Liver (tissue), 10 donors: ENCODE measurements at places on chromosomes 2 and 18.

DNA sequence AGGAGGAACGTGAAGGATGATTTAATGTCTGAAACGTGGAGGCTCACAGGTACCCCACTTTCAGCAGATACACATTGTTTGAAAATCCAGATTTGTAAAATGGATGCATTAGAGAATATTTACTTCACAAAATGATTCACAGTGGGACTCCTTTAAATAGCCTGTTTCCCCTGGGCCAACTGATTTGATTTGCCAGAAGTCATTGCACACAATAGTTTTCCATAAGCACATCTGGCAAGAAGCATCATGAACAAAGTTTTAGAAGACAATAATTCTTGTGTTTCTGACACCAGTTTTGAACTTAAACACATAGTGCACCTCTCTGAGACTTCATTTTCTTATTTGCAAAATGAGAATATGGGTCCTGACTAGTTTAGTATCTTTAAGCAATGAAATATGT is 451.4 kb upstream of the SLC14A2 start:
- DNase-seq: no peak

- DNase-seq: no peak
Measured at GRCh38 chr2:177329064-177329463, 63.5 kb upstream of the AGPS start.

DNA sequence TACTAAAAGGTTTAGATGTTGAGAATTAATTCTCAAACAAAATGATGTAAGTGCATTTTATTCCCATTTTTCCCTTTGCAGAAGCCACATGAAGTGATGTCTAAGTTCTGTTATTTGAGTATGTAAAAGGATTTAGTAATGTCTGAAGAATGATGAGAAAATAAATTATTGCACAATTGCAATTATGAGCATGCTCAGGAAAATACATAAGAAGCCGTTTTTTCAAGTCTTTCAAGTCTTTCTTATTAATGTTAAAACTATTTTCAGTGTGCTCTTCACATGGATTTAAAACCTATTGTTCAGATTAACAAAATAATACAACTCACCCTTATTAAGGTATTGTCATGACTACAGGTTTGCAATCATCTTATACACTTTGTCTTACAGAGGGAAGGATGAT is 331.4 kb upstream of the NETO1 start:
- no peak for DNase-seq

- no peak for DNase-seq
Measured at GRCh38 chr2:28868611-28869010, 1.5 kb downstream of the TRMT61B start.

GRCh38 chr2:169977530-169977929 is 150.3 kb downstream of the UBR3 start:
- no peak for DNase-seq

GRCh38 chr2:236899146-236899545 is 186.5 kb upstream of the COPS8 start:
- DNase-seq: no peak

GRCh38 chr2:54845094-54845493 is 121.6 kb downstream of the EML6 start:
- no peak for DNase-seq

GRCh38 chr2:53173698-53174455 is 593.7 kb upstream of the CHAC2 start:
- no peak for DNase-seq

DNA sequence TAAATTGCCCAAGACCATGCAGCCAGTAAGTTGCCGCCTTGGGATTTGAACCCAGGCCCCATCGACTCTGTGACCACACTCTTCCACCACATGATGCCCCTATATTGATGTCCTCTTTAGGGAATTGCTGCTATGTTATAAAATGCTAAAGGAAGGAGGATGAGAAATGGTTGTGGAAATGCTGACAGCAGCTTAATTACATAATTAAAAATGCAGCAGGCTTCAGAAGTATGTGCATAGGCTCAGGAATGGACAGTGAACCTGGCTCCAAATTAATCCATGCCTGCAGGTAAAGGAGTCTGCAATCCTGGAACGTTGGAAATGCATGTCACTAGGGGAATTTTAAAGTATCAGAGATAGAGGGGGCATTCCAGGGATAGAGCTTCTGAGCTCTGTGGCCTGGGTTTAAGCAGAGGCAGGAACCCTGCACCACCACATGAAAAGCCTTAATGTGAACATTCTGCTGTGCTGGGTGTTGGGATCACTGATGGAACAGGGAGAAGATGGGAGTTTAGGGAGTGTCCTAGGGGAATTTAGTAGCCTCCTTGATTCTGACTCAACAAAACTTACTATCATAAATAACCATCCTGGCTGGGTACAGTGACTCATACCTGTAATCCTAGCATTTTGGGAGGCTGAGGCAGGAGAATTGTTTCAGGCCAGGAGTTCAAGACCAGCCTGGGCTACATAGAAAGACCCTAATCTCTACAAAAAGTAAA is 76.1 kb upstream of the CCDC85A start:
- DNase-seq: no peak

- no peak for DNase-seq
Measured at GRCh38 chr2:161139098-161139987, 20.9 kb upstream of the TANK start.
